ENCODE measurements at places on chromosomes 3 and 15.

GRCh38 chr15:100108846-100109245, 232.9 kb downstream of the ADAMTS17 start:
- DNase-seq = no peak

GRCh38 chr3:45966371-45966791, 23.1 kb downstream of the CXCR6 start:
- DNase-seq = no peak

- no peak for DNase-seq
These were observed 24.3 kb upstream of the RPL14 start for GRCh38 chr3:40432793-40433192.

DNA sequence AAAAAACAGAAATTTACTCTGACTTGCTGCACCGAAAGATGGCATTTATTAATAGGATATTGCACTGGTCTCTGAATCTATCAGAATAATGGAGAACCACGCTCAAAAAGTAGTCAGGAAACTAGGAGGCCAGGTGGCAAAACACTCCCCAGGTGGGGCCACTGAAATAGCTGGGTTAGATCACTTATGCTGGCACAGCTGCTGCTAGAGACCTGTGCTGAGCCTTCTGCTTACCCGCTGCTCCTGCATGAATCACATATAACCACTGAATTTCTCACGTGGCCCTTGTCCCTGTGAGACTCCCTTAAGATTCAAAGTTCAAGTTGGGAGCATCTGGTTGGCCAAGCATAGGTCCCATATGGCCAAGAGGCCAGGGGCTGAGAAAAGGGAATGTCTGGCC, 66.0 kb upstream of the OXTR start:
- DNase-seq = no peak
